ENCODE measurements at places on chromosomes 7 and 10. TPM values are rescaled to one million over a fixed set of nuclear protein-coding genes. Genes with fewer than 3 reads are reported as not detected.

Gene MACROH2A2
- 41.4 TPM for total RNA-seq

Gene ZCCHC24
- total RNA-seq: 7.0 TPM

Gene CTAGE4
- 6.0 TPM for total RNA-seq

DNA sequence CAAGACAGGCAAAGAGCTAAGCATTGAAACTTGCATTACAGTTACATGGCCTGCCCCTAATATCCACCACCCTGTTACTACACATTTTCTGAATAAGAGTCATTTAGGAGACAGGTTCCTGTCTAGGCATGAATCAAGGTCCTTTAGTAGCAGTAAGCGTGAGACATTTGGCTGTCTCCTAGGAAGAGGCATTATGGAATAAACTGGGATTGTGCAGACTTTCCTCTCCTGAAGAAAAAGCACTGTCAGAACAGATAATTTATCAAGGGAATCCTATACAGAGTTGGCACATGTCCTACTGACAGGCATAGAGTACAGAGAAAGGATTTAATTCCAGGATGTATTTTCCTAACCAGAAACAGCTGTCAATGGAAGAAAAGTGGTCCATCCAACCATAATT, 111.9 kb downstream of the INHBA start:
- H3K4me1 ChIP-seq: no peaks in the 10 kb centered on the region
- H3K27me3 ChIP-seq: no peaks in the 10 kb centered on the region
- no peaks in the 10 kb centered on the region for H3K36me3 ChIP-seq
- H3K4me3 ChIP-seq: no peak overlapping the region

GRCh38 chr7:65980478-65981250, 1.3 kb downstream of the GUSB start:
- H3K36me3 ChIP-seq: peaks cover 12% of the 10 kb centered on the region
- 0 out of 2 replicates have a peak overlapping the region, but pooled peaks have one; percentile 10 for H3K27ac ChIP-seq
- H3K27me3 ChIP-seq: no peaks in the 10 kb centered on the region
- no peak for DNase-seq
- H3K4me1 ChIP-seq: peaks cover 18% of the 10 kb centered on the region
- H3K4me3 ChIP-seq: peak overlapping the region; percentile 66

DNA sequence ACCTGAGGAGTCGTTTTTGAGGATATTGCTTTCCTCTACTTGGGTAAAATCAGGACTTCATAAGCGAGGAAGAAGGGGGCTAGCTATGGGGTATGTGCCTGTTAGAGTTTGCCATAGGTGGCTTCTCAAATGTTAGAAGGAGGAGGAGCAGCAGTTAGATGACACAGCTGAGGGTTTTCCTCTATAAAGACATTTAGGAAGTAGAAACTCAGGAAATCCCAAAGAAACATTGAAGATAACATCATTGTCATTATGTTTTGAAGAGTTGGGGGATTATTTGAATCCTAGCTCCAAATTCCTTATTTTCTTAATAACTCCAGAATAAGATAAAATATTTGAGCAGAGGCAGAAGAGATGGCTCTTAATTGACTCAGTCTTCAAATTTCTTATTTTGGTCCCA, 58.9 kb upstream of the CC2D2B start:
- no peak overlapping the region for H3K4me3 ChIP-seq
- 0 out of 2 replicates have a peak, but pooled peaks cover 6% of the 10 kb centered on the region for H3K27me3 ChIP-seq
- no peaks in the 10 kb centered on the region for H3K4me1 ChIP-seq

DNA sequence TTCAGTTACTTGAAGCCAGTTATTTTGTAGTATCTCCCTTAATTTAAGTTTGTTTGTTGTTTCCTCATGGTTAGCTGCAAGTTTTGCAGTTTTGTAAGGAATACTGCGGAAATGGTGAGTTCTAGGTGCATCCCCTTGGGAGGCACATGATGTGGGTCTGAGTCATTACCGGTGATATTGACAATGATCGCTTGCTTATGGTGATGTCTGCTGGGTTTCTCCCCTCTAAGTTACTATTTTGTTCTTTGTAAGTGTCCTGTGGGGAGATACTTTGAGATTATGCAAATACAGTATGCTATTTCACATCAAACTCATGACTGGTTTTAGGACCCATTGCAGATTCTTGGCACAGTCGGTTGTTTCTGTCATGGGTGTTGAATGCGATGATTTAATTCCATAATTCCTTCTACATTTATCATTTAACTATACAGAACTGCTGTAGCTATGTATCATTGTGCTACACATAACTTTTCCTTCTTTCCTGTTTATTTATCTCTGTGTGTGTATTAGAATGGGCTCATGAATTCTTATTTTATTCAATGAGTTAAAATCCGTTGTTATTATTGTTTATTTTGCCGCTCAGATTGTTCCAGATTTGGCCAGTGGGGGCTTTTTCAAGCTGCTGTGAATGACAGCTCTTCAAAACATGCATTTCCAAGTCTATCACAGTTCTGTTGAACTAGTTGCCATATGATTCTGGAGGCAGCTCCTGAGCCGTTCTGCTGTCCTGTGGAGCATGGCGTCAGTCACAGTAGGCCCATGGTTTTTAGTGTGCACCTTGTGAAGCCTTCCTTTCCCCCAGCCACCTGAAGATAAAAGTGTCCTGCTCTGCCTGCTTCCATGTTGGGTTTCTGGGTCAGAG, 18.4 kb downstream of the TSPAN14 start:
- peaks cover 13% of the 10 kb centered on the region for H3K36me3 ChIP-seq
- peaks cover 53% of the 10 kb centered on the region for H3K4me1 ChIP-seq
- H3K27me3 ChIP-seq: no peaks in the 10 kb centered on the region
- no peak for DNase-seq
- H3K4me3 ChIP-seq: peak overlapping the region; percentile 23

DNA sequence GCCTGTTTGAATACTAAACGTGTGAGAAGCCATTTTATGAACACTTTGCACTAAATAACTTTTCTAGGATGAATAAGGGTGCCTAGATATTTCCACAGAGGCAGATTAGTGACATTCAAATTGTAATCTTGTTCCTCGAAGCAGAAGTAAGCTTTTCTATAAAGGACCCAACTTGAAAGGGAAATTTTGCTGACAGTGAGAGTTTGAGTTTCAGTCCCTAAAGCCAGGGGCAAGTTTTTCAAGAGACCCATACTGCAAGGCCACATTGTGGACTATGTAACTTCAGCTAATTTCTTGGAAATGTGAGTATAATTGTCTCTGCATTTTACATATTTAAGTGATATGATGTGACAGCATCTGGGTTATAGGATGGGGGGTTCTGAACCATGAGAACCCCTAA, 387.2 kb upstream of the ETV1 start:
- H3K36me3 ChIP-seq: no peaks in the 10 kb centered on the region
- no peak overlapping the region for H3K27ac ChIP-seq
- no peaks in the 10 kb centered on the region for H3K4me1 ChIP-seq

- no peaks in the 10 kb centered on the region for H3K27me3 ChIP-seq
- peaks cover 15% of the 10 kb centered on the region for H3K4me1 ChIP-seq
- no peak overlapping the region for H3K4me3 ChIP-seq
- DNase-seq: peak; percentile 18
- no peaks in the 10 kb centered on the region for H3K36me3 ChIP-seq
- no peak overlapping the region for H3K27ac ChIP-seq
These were observed 33.1 kb upstream of the EGFR start for GRCh38 chr7:54985426-54986330.

DNA sequence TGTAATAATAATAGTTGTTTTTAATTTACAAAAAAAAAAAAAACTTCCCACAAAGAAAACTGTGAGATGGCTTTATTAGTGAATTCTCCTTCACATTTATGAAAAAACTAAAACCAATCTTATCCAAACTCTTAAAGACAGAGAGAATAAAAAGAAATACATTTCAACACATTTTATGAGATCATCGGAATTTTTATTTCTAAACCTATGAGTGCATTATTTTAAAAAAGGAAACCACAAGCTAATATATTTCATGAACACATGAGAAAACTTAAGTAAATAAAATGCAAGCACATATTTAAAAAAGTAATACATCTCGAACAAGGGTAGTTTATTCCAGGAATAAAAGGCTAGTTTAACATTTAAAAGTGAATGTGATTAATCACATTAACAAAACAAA, 31.5 kb downstream of the C7orf25 start:
- no peak for DNase-seq
- no peak overlapping the region for H3K27ac ChIP-seq
- H3K27me3 ChIP-seq: no peaks in the 10 kb centered on the region
- H3K4me1 ChIP-seq: no peaks in the 10 kb centered on the region
- no peak overlapping the region for H3K4me3 ChIP-seq
